Fibroblast of lung (primary cell): ENCODE measurements at places on chromosomes 3 and 15.
A peak's percentile ranks its signal among the peaks of the same experiment; 100 is the strongest.

- no peak for DNase-seq
These were observed 145.6 kb upstream of the LYSMD4 start for GRCh38 chr15:99878835-99879234.

DNA sequence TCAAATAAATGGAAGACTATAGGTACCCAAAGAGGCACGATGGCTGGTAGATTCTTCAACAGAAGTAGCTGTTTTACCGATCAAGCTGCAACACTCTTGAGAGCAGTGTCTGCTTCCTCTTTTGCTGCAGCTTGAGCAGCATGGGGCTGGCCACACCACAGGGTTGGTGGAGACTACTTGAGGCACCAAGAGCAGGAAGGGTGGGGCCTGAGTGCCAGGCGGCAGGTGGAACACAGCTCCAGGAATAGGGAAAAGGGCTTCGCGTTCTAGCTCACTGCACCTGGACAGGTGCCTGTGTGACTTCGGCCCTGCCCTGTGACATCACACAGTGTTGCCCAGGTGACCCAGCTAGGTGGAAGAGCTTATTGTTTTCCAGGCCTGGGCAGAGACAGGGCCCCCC is at the start of gene CCDC33:
TSS of gene CCDC33 (plus strand) at position 365 of the 400 bp plus-strand sequence. CDS start 394 bp downstream, outside the sequence.
- DNase-seq: no peak

DNA sequence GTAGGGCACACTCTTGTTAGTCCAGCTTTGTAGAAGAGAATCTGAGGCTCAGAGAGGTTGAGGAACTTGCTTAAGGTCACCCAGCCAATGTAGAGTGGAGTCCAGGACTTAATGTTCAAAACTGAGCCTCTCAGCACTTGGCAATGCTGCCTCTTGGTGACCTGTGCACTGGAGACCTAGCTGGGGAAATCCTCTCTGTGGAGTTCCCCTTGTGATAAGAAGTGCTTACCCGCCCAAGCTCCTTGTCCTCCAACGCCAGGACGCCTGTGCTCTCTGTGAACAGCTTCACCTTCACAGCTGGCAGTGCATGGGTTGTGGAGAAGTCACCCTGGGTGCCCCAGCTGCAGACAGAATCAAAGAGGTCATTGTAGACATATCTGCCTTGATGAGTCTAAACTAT is 219.1 kb upstream of the FEZF2 start:
- DNase-seq: no peak

GRCh38 chr15:39564972-39565665 is 15.8 kb upstream of the THBS1 start:
- DNase-seq: no peak

- no peak for DNase-seq
These were observed 16.7 kb upstream of the CTNNB1 start for GRCh38 chr3:41182504-41183059.

- no peak for DNase-seq
These were observed 1.8 kb upstream of the CEP97 start for GRCh38 chr3:101722394-101723173.

GRCh38 chr15:74370471-74370870 is 3.0 kb upstream of the CYP11A1 start:
- DNase-seq: no peak

DNA sequence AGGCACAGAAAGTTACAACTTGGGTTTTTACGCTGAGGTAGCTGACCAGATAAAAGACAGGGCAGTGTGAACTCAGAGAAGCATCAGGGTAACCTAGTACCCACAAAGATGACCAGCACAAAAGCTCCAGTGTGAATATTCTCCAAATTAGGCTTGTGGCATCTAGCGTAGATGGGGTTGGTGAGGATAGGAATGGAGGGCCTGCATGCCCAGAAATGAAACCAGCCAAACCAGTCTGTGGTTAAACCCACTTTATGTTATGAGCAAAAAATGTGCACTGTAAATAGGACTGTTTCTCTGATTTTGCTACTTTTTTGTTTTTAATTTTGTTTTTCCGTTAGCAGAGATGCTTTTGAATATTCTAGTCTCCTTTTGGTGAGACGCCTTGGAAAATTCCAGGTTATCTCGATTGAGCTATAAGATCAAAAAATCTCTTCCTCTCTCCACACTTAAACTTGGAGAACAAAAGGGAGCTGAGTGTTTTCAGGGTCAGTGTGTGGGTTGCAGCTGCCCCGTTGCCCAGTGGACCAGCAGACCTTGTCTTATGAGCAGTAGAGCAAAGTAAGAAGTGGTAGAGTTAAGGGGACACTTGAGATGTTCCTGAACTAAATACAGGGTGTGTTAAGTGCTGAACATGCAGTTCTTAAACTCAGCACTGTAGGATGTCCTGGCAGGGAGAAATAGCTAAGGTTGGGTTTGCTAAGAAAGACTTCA is 132.9 kb downstream of the C3orf38 start:
- DNase-seq: no peak

DNA sequence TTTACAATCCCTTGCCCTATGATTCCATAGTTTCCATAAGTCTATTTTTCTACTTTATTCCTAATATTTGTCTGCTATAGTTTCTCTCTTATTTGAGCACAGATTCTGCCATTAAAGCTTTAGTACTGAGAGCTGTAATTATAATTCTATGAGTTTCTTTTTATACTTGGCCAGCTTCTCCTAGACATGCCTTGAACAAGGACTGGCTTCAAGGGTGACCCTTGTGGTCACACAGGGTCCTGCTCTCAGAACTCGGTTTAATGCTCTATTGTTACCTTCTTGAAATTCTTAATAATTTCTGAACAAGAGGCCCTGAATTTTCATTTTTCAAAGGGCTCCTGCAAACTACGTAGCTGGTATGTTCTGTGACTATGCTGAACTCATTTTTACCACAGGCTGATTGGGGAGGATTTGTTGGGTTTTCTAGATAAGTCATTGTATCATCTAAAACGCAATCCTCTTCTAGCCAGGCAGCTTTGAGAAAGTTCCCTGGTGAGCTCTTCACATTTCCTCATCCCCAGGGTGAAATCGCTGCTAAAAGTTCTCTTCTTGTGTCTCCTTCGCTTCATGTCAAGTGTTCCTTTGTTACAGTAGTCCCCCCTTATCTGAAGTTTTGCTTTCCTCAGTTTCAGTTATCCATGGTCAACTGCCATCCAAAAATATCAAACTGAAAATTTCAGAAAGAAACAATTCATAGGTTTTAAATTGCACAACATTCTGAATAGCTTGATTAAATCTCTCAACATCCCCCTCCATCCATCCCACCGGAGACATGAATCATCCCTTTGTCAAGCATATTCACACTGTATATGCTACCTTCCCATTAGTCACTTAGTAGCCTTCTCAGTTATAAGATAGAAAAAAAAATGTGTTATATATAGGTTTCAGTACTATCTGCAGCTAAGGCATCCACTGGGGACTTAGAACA is 12.6 kb upstream of the PLCL2 start:
- DNase-seq: peak; percentile 60

DNA sequence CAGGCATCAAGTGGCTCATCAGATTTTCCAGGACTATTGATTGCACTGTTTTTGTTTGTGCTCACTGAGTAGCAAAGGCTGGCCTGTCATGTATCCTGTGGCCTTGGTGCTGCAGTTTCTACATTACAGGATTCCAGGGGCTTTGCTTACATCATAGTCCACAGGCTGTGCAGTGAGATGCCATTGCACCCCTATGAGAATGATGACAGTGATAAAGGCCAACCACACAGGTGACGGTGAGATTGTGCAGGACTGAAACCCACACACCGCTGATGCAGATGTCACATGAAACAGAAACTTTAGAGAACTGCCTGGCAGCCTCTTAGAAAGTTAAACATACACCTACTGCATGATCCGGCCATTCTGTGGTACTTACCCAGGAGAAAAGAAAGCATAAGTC is 195.0 kb upstream of the UBE3A start:
- no peak for DNase-seq

DNA sequence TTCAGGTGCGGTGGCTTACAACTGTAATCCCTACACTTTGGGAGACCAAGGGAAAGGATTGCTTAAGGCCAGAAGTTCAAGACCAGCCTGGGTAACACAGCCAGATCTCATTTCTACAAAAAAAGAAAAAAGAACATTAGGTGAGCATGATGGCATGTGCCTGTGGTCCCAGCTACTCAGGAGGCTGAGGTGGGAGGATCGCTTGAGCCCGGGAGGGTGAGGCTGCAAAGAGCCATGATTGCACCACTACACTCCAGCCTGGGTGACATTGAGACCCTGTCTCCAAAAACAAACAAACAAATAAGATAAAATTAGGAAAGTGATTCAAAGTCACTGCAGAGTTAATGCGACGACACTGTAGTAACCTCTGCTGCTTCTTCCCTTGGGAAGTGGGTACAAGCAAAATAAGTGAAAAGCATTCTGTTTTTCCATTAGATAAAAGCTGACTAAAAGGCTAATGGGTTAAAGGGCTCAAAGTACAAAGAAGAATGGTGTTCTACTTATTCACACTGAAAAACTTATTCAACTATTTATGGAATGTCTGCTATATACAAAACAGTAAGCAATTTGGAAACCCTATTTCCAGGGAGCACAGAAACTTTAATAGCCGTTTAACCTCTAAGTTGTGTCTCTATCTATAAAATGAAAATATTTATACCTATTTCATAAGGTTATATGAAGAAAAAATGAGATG is 8.0 kb upstream of the RPS27L start:
- DNase-seq: no peak

- DNase-seq: no peak
These were observed 414.2 kb downstream of the GABRB3 start for GRCh38 chr15:26358708-26359107.

GRCh38 chr3:137468446-137468845 is 295.7 kb upstream of the SOX14 start:
- no peak for DNase-seq

DNA sequence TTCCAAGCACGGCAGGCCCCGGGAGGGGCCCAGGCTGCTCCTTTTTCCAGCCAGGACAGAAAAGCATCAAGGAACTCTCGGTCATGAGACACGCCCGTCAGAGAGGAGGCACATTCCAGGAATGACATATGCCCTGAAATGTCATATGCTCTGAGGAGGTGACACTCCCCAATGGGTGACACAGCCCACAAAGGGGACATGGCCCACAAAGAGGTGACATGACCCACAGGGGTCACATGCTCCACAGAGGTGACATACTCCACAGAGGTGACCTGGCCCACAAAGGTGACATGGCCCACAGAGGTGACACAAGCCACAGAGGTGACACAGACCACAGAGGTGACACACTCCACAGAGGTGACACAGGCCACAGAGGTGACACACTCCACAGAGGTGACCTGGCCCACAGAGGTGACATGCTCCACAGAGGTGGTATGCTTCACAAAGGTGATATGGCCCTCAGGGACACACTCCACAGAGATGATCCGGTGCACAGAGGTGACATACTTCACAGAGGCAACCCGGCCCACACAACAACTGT is 79.2 kb downstream of the ABHD5 start:
- DNase-seq: no peak

DNA sequence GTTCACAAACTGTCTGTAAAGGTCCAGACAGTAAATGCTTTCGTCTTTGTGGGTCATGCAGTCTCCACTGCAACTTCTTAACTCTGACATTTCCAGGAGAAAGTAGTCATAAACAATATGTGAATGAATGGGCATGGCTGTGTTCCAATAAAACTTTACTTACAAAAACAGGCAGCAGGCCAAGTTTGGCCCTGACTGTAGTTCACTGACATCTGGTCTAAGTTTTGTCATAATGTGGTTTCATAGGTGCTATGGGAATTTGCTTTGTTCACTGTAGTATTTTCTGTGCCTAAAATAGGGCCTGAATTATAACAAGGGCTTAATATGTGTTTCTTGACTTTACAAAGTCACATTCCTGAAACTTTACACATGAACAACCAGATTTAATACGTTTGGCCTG is 186.0 kb upstream of the KBTBD8 start:
- peak; percentile 70 for DNase-seq

DNA sequence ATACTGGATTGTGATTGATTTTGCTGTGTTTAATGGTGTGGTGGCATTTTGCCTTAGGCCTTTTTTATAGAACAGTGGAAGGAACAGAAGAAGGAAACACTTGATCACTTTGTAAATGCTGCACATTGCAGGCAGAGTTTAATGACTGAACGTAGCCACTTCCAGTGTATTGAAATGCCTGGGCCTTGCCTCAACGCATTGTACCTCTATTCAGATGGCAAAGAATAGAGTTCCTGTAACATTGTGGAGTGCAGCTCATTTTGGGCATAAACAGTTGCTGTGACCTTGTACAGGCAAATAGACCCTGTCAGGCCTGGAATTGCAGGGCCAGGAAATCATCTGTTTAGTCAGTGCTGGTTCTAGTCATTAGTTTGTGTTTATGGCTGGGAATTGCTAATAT is 225.0 kb downstream of the EPHA3 start:
- DNase-seq: no peak

GRCh38 chr3:153171918-153172317 is 9.9 kb downstream of the RAP2B start:
- no peak for DNase-seq

- DNase-seq: peak; percentile 41
These were observed 106.0 kb downstream of the MYH15 start for GRCh38 chr3:108404368-108404767.

DNA sequence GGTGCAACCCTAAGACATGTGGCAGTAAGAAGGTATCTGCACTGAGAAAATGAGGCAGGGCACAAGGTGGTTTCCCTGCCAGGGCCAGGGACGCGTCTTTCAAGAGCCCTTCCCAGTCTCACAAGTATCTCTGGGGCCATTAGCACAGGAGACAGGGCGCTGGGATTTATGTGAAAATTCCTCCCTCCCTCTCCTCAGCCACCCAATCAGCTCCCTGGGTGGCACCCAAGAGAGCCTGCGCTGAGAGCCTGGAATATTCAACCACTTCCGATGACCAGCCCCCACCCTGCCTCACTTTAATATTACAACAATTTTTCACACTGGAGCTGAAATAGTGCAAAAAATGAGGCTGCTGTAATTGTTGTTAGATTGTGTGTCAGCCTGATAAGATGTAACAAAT is 26.1 kb downstream of the SEC61A1 start:
- no peak for DNase-seq

GRCh38 chr3:127177226-127177625 is 15.7 kb upstream of the PRR23E start:
- DNase-seq: no peak

- DNase-seq: no peak
These were observed 3.1 kb upstream of the MAGI1 start for GRCh38 chr3:66041828-66042227.

GRCh38 chr3:23495507-23495906 is 292.4 kb downstream of the UBE2E2 start:
- peak; percentile 59 for DNase-seq

GRCh38 chr3:126621627-126622345 is 33.1 kb downstream of the TXNRD3 start:
- peak; percentile 21 for DNase-seq

GRCh38 chr3:14138878-14139655 is 14.2 kb downstream of the TMEM43 start:
- no peak for DNase-seq

- DNase-seq: no peak
These were observed 152.7 kb downstream of the SHOX2 start for GRCh38 chr3:157953565-157953964.

- DNase-seq: peak; percentile 51
These were observed 703.7 kb downstream of the NLGN1 start for GRCh38 chr3:174101244-174101643.

- DNase-seq: peak; percentile 94
These were observed 16.8 kb downstream of the ATG7 start for GRCh38 chr3:11288786-11289637.

GRCh38 chr3:125694761-125695294 is 99.5 kb upstream of the OSBPL11 start:
- DNase-seq: peak; percentile 4

GRCh38 chr3:16500911-16501310 is 12.6 kb downstream of the RFTN1 start:
- no peak for DNase-seq

- DNase-seq: no peak
These were observed 23.0 kb upstream of the CCK start for GRCh38 chr3:42289026-42289425.

GRCh38 chr3:12990781-12991480 is 82.3 kb downstream of the IQSEC1 start:
- DNase-seq: peak; percentile 48
